ENCODE measurements at places on chromosomes 7 and 10.

DNA sequence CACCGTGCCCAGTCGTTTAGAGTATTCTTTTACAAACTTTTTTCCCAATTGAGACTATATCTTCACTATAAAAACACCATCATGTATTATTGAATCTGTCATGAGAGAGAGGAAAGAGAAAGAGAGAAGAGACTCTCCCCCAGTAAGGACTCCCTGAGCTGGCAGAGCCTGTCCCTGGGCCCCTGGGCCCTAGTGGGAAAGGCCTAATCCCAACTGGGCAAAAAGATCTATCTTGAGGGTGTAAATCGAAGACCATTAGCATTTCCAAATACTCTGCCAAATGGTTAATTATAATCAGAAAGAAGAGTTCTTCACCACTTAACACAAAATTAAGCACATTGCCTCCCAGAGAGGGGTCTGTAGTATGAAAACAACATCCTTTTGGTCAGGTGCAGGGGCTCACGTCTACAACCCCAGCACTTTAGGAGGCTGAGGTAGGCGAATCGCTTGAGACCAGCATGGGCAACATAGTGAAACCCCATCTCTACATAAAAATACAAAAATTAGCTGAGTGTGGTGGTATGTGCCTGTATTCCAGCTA is 108.2 kb downstream of the SKIDA1 start:
- no peak for DNase-seq

DNA sequence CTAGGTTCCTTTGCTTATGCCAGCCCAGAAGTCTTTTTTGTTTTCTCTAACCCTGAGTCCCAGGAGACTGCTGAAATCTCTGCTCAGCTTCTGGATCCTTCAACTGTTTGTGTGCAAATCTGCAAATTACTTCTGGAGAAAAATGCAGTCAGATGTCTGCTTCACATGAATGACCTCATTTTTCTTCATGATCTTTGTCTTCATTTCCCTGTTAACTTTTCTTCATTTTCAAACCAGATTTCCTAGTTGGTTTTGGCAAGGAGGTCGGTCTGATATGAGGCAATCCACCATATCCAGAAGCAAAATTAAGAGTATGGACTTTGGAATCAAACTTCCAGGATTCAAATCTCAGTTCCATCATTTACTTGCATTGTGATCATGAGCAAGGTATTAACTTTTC is 66.8 kb downstream of the ZNF503 start:
- DNase-seq, result no peak

GRCh38 chr10:120941501-120941900 is 90.3 kb downstream of the WDR11 start:
- no peak for DNase-seq

- DNase-seq, result no peak
These were observed 45.5 kb upstream of the DDC start for GRCh38 chr7:50610521-50611277.

DNA sequence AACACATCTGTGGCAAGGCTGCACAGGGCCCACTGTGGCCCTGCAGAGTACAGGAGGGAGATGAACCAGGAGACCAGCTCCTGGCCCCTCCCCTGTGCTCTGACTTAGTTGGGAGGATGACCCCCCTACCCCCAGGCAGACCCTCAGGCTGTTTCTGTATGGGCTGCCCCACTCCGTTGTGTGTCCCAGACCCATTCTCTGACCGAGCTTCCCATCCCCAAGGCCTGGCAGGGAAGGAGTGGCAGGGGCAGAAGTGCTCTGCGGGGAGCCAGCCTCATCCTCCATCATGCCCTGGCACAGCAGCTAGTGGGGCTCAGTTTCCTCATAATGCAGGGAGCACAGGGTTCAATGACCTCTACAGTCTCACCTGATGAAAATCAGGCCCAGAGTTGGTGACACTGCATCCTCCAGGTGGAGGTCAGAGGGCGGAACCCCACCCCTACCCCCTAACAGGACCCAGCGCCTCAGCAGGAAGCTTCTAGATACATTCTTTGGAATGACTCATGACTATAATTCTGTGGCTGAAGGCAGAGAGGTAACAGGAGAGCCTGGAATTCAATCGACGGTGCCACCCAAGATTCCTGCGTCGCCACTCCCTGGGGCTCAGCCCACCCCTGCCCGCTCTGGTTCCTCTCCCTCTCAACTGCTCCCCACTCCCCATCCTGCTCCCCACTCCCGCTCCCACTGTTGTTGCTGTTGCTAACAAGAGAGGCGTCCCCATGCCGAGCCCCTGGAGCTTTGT is 18.2 kb downstream of the PODXL start:
- no peak for DNase-seq
